A549 (cell line): ENCODE measurements at places on chromosomes 3 and 15.

GRCh38 chr15:51621155-51621765 is 1.3 kb downstream of the DMXL2 start:
- DNase-seq: no peak

DNA sequence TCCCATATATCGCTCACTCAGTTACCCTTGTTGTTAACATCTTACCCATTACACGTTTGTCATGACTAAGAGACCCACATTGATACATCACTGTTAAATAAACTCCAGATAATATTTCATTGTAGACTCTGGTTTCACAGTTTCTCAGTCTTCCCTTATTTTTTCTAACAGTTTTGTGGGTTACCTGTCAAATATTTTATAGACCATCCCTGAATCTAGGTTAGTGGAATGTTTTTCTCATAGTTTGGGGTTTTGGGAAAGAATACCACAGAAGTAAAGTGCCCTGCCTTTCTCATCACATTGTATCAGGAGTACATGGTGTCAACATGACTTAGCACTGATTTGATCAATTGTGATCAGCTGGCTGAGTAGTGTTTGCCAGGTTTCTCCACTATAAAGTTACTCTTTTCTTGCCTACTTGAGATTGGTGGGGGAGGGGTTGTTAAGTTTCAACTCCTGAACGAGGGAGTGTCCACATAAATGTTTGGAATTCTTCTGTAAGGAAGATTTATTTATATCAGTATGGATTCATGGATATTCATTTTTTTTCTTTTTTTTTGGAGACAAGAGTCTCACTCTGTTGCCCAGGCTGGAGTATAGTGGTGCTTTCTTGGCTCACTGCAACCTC is 25.9 kb downstream of the RNF111 start:
- DNase-seq: no peak

DNA sequence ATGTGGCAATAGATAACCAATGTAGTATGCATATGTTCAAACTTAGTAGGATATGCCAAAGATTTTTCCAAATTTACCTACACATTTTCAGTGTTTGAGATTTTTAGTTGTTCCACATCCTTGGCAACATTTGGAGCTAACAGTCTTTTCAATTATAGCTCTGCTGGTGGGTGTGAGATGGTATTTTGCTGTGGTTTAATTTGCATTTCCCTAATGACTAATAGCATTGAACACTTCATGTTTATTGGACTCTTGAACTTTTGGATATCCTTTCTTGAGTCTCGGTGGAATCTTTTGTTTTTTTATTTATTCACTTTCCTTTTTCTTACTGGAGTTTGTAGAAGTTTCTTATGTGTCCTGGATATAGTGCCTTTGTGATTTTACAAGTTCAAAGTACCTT is 11.0 kb upstream of the ILDR1 start:
- DNase-seq: no peak

DNA sequence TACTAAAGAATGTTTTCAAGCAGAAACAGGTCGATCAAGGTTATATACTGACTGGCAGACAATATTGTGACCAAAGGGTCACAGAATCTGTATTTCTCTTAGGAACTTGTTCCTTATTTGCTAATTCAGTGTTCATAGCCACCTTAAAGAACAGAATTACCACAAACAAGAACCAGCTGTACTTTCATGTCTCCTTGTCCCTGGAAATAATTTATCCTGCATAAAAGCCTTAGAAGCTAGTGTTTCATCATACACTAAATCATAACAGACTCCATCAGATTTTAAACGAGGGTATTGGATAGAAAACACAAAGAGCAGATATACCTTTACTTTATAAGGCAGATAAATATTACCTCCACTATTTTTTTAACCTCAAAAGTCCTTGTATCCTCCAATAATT is 6.4 kb downstream of the DNAJC19 start:
- no peak for DNase-seq

DNA sequence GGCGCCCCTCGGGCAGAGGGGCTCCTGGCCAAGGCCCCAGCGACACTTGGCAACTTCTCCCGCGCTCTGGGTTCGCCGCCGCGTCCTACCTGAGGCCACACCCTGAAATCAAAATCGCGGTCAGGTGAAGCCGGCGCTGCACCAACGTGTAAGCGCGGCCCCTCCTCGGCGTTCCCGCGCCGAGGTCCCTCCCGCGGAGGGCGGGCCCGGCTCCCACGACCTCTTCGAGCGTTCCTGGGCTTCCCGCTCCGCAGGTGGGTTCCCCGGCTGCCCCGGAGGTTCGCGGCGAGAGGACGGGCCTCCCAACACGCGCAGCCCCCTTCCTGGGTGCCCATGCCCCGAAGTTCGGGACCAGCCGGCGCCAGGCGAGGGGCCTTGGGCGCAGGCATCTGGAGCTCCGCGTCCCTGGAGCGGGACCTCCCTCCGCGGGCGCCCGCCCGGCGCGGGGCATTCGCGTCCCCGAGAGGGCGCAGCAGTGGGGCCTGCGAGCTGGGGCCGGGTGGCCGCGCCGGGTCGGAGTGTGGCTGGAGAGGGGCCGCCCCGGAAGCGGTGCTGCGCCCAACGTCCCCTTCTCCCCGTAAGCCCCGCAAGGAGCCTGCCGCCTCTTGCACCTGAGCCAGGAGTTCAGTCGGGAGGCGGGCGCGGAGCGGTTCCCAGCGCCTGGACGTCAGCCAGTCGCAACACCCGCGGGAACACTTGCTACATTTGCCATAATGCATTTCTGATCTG is 13.7 kb downstream of the PAK6 start:
- no peak for DNase-seq

GRCh38 chr3:89474333-89475130 is 367.1 kb downstream of the EPHA3 start:
- DNase-seq: no peak
